ENCODE measurements at places on chromosomes 11 and 22.

DNA sequence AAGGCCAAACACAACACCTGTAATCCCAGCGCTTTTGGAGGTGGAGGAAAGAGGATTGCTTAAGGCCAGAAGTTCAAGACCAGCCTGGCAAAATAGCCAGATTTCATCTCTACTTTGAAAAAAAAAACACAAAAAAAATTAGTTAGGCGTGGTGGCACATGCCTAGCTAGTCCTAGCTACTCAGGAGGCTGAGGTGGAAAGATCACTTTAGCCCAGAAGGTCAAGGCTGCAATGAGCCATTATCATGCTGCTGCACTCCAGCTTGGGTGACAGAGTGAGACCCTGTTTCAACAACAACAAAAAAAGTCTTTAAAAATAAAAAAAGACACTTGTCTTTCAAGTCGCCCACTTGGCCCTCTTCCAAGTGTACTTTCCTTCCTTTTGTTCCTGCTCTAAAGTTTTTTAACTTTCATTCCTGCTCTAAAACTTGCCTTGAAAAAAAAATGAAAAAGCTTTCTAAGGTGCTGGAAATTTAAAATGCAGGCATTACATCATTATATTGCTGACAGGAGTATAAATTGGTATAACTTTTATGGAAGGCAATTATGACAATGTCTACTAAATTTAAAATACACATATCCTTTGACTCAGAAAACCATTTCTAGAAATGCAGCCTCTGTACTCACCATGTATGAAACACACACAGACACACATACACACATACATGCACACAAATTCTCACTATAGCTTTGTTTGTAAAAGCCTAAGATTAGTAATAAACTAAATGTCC lies 12.7 kb downstream of the LIPT2 start:
- DNase-seq: no peak

GRCh38 chr22:17780116-17780740 lies 6.0 kb upstream of the BID start:
- DNase-seq: no peak

DNA sequence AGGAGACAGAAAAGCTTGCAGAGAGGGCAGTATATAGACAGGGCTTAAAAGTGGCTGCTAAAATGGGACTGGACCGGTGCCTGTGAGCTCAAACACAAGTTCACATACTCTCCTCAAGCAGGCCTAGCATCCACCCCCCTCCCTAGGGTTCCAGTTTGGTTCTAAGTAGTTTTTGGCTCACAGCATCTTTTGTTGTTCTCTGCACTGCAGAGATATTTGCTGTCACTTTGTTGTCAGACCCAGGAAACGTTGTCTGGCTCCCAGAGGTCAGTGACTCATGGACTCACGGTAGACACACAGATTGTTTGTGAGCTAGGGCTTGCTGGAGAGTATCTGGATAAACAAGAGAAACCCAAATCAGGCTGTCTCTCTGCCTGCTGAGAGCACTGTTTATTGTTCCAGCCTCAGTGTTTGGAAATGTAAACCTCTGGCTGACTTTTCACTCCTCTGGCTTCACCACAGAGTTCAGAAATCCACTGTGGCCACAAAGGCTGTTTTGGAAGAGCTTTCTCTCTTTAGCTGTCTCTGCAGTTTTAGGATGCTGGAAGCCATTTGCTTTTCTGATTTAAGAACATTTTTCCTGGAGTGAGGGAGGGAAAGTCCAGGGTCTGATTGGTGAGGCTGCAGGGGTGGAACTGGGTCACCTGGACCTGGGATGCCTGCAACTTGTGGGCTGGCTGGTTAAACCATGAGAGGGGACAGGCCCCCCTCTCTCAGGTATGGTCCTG lies 303.7 kb upstream of the PLET1 start:
- no peak for DNase-seq

- DNase-seq: no peak
Measured at GRCh38 chr11:26993965-26994457, at the start of gene FIBIN. Gene FIBIN (plus strand): TSS chr11:26994112. CDS start chr11:26994527, 415 bp downstream.

GRCh38 chr11:56910785-56911184 lies 77.9 kb upstream of the OR5AK2 start:
- DNase-seq: no peak

- DNase-seq: no peak
Measured at GRCh38 chr11:50278756-50279155, 246.1 kb downstream of the OR4C45 start.

GRCh38 chr11:23988381-23989006 lies 508.4 kb upstream of the LUZP2 start:
- DNase-seq: no peak

DNA sequence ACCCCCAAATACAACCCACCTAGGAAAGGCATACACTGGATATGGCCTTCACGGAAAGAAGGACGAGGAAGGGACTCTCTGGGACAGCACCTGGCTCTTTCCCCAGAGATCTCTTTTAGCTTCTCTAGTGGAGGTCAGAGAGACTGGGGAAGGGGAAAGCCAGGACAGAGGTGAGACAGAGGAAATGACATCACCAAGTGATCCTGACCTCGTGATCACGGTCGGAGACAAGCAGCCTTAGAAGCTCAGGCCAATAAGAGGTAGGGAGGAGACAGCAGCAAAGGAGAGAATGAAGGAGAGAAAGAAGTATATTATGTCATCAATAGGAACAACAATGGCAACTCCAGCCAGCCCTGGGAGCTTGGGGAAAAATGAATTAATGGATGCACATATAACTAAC lies 15.4 kb upstream of the TMPRSS13 start:
- peak; percentile 10 for DNase-seq

DNA sequence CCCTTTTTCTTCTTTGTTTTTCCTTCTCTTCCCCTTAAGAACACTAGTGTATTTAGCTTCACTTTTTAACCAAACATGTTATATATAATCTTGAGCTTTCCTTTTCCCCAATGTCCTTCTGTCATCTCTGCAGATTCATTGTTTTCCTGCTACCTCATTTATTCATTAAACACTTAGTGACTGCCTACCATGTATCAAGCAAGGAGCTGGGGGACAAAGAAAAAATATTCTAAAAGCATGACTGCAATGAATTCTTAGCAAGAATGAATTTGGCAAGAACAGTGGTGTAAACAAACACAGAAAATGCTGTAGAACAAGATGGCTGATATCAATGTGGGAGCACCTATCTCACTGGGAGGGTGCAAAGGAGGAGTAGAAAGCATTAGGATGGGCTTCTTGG lies 247.0 kb upstream of the CCDC90B start:
- DNase-seq: no peak

DNA sequence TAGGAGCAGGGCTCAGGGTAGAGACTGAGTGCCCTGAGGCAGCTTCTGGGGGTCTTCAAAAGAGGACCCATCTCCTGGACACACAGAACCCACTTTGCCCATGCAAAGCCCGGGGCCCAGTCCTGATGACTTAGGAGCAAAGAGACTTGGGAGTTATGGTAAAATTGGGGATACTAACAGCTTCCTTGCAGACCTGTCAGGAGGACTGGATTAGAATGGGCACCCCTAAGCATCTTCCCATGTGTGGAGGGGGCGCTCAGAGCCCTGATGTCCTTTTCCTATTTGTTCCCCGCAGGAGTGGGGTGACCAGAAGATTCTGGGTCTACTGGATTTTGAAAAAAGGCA lies 100.0 kb downstream of the WNT7B start:
- DNase-seq: no peak

DNA sequence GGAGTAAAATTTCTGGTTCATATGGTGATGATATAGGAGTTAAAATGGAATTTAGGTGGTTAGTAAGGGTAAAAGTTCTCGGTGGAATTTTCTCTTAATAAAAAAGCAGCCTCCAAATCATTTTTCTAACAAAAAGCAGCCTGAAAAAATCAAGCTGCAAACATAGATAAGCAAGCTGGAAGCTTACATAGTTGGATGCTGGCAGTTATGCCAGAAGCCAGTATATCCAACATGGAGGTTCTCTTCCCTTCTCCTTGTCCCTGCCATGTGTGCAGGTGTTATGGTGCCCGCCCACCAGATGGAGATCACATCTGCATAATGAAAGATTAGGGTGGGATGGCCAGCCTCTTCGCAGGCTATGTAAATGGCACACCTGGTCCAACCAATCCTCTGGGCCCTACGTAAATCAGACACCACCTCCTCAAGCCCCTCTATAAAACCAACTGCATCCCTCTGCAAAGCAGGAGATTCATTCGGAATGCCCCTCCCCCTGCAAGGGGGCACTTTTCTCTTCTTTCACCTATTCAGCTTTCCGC lies 22.4 kb downstream of the PIWIL3 start:
- DNase-seq: no peak

- no peak for DNase-seq
Measured at GRCh38 chr22:35071784-35072183, 5.8 kb downstream of the ISX start.

DNA sequence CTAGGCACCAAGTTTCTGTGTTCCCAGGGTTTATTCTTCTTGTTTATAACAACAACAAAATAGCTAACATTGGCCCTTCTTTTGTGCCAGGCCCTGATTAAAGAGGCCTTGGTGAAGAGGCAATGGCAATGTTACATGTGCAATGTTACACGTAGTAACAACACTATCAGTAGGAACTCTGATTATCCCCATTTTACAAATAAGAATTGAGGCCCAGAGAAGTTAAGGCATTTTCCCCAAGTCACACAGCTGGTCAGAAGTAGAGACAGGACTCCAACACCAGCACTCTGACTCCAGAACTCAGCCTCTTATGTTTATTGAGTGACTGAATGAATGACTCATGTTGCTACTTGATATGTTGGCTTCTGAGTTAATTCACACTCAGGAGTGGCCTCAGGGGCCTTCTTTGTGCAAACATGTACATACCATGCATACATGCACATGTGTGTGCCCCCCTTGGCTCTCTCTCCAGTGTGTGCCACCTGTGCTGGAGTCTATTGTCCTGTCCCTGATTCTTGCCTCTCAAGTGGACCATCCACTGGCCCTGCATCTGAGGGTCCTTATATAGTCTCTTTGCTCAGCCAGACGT lies 98.4 kb downstream of the TP53I11 start:
- DNase-seq: no peak

DNA sequence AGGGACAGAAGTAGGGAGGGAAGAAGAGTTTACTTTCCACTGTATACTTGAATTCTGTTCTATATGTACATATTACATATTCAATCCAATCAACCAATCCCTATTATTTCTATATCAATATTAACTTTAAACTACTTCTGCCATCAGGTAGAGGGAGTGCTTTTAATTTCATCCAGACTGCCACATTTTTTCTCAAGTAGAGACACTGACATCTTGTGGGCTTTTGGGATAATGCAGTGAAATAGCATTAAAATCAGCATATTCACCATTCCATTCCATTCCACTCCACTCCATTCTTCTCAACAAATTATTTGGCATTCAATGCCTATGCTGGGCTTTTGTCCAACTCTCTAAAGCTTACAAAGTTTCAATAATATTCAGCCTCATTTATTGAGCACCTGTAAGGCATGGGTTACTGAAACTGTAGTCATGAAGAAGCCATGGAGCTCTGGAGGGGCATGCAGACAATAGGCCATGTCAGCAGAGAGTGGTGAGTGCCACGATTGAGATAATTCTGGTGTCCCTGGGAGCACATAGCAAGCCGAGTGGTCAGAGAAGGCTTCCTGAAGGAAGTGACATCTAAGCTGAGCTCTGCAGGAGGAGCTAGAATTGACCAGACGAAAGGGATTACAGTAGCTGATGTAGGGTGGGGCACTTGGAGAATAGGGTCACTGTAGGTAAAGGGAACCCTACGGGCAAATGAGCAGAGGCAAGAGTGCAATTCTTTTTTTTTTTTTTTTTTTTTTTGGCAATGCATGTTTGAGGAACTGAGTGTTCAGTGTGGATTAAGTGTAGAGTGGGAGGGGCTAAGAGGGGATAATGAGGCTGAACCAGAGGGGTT lies 12.8 kb upstream of the CLPB start:
- peak; percentile 57 for DNase-seq

GRCh38 chr22:35589071-35589755 lies 27.9 kb downstream of the MB start:
- no peak for DNase-seq

GRCh38 chr11:90204407-90204806 lies 18.4 kb downstream of the CHORDC1 start:
- DNase-seq: no peak

GRCh38 chr11:17743026-17743807 lies 8.6 kb downstream of the KCNC1 start:
- DNase-seq: no peak

- DNase-seq: no peak
Measured at GRCh38 chr11:76752321-76753143, 30.6 kb upstream of the TSKU start.

GRCh38 chr11:106974831-106975230 lies 43.4 kb downstream of the GUCY1A2 start:
- DNase-seq: no peak

- DNase-seq: no peak
Measured at GRCh38 chr22:30602049-30602448, 4.9 kb upstream of the TCN2 start.

DNA sequence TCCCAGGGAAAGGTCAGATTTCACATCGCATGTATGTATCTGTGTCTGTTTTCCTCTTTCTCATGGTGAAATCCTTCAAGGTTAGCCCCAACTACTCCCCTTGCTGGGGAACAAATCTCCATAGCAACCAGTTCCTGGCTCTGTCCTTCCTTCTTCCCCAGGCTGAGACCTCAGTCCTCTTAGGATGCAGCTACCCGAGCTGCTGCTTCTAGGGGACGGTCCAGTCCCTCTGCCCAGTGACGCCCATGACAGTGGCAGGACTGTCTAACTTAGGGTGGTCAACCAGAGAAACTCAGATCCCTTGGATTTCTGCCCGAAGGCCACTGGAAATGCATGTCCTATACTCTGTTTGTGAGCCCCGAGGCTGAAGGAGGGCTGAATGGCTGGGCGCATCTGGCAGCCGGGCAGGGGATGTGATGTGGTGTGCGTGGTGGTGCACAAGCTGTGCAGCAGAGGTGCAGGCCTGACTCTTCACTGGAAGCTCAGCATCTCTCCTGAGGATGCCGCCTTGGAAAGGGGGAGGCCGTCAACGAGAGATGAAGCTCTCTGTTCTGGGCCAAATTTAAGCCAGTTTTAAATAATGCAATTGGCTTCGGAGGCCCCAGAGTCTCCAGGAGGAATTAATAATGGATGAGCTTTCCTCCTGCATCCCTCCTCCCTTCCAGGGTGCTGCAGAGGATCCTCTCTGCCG lies 118.7 kb upstream of the B3GAT1 start:
- no peak for DNase-seq

DNA sequence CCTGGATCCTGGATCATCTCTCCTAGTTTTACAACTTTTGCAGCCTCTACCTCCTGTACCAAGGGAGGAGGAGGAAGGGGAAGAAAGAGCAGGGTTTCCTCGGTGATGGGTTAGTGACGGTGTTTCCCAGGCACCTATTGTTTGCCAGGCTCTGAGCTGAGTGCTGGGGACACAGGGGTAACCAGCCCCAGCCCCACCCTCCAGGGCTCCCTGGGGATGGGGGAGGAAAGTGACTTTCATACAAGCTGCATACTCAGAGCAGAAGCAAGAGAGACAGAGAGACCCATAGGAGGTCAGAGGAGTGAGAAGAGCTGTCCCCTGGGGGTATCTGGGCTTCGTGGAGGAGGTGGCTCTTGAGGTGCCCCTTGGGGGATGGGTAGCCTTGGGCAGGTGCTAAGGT lies 89.4 kb upstream of the THY1 start:
- DNase-seq: no peak

GRCh38 chr11:102780491-102780918 lies at the start of gene MMP10:
Gene MMP10 (minus strand): TSS chr11:102780628. CDS start chr11:102780591, 37 bp downstream.
- DNase-seq: no peak

GRCh38 chr11:10017911-10018310 lies 276.1 kb downstream of the SBF2 start:
- no peak for DNase-seq

- DNase-seq: no peak
Measured at GRCh38 chr11:78940500-78941225, 366.0 kb upstream of the NARS2 start.
